NCI-H1930 (cell line): ENCODE measurements at places on chromosomes 12 and 14.

- DNase-seq, result peak; percentile 53
Measured at GRCh38 chr14:73491256-73492042, 716 bp downstream of the RIOX1 start.

- no peak for DNase-seq
Measured at GRCh38 chr12:104648756-104649155, 192.0 kb downstream of the CHST11 start.

DNA sequence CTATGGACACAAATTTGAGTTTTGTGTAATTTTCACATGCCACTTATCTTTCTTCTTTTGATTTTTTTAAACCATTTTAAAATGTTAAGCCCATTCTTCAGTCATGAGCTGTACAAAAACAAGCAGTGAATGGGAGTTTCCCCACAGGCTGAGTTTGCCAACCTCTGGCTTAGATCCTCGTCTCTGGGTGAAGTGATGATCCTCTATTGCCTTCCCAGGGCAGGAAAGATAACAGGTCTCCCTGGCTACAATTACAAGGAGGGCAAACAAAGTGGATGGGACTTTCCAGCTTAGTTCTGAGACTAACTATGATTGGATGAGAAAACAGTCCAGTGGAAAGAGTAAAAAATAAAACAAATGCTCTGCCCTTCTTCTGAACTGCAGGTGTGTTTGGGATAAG lies 203.7 kb downstream of the SPTSSA start:
- no peak for DNase-seq

DNA sequence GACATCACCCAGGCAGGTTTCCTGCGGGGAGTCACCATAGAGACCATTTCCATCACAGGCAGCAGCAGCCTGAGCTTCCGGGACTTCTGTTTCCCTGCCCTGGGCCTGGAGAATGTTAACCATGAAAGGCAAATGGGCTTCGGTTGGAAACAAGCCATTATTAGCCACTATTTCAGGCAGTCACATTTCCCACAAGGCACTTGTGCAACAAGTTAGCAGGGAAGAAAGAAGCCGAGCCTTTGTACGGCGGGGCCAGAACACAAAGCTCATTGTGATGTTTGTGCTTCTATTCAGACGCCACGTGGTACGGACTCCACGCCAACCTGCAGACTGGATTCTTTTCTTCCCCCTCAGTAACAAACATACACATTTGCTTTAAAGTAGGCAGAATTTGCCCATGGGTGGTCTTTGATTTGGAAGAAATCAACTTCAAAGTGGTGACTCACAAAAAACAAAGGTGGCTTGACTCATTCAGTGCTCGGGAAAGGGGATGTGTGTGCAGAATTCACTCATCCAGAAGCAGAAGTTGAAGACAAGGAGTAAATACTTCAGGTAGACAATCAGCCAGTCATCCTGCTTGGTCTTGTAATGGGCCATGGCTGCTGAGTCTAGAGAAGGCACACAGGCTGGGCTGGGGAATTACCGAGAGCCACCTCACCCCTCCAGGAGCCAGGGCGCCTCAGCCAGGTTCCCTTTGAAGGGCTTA lies 154.2 kb upstream of the PRMT8 start:
- no peak for DNase-seq

DNA sequence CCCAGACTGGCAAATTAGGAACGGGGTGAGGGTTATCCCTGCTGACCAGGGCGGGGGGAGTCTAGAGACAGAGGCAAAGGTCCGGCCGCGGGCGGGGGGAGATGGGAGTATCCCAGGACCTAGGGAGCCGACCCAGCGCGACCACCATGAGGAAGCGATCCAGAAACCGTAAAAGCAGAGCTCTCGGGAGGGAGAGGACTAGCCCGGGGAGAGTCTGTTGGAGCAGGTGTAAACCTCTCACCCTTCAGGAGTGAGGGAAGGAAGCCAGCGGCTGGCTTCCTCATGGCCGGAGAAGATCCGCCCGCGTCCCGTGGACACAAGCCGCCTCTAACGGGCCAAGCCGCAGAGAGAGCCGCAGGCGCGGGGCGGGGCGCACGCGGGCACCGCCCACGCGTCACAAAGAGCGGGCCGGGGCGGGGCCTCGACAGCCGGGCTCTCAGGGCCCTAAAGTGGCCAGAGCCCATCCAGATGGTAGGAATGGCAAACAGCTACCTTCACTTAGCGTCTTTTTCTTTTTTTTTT lies at the start of gene ACRBP:
Gene ACRBP, minus strand, starts transcription at position 350 of the 522 bp plus-strand sequence. Its CDS starts 66 bp downstream, at position 284.
- DNase-seq, result no peak

GRCh38 chr14:31326111-31326510 lies 94.2 kb downstream of the HEATR5A start:
- no peak for DNase-seq

DNA sequence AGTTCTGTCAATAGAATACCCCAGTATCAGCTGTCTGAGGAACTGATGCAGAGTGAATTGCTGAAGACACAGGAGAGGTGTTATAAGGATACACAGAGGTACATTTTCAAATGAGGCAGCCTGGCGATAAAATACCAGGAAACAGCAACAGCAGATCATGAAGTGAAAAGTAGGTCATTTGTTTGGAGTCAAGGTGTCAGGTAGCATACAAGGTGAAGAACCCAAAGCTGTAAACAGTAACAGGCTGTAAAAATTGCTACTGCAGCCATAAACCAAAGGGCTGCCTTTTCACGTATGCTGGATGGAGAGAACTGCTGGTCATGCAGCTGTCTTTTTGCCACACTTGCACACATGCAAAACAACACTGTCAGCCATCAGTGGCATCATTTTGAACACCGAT lies 9.3 kb upstream of the TWF1 start:
- no peak for DNase-seq

GRCh38 chr12:6376079-6376869 lies 911 bp upstream of the SCNN1A start:
- no peak for DNase-seq

GRCh38 chr12:102120886-102121285 lies 903 bp downstream of the PARPBP start:
- no peak for DNase-seq

- DNase-seq, result no peak
Measured at GRCh38 chr14:39768589-39768988, 336.4 kb upstream of the FBXO33 start.

DNA sequence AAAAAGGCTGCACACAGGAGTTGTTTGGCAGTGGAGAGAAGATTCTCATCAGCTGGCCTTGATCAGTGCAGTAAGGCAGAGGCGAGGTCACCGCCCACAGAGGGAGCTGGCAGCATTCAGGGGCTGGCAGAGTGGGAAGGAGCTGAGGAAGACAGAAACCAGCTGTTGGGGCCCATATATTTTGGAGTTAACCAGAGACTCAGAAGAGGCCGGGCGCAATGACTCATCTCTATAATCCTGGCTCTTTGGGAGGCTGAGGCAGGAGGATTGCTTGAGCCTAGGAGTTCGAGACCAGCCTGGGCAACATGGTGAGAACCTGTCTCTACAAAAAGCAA lies 17.7 kb downstream of the SMCO2 start:
- DNase-seq, result no peak

DNA sequence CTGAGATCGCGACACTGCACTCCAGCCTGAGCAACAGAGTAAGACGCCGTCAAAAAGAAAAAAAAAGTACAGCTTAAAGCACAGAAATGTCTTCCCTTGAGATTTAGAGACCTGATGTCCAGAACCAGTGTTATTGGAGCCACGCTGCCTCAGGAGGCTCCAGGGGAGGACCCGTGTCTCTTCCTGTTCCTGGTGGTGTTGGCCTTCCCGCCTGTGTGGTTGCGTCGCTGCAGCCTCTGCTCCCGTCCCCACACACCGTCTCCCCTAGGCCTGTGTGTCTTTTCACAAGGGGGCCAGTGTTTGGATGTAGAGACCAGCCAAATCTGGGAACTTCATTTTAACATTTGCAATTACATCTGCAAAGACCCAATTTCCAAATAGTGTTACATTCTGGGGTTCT lies 8.6 kb upstream of the FBRSL1 start:
- no peak for DNase-seq

DNA sequence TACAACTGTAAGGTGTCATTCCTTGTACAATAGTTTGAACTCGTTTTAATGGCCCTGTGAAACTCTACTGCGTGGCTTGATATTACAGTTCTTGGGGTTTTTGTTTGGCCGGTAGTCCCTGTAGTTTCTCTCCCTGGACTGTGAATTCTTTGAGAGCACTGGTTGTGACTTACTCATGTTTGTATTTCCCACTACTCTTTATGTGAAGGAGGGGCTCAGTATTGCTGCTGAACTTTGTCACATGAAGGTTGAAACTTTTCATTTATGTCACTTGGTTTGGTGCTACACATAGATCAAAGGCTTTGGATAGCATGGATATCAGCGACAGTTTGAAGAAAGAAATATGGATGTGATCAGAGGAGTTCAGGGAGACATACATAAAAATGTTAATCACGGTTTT lies 1.5 kb upstream of the POU6F1 start:
- no peak for DNase-seq

GRCh38 chr12:60689137-60689536 lies 1093.3 kb downstream of the SLC16A7 start:
- no peak for DNase-seq

GRCh38 chr12:92737855-92738850 lies 35.4 kb downstream of the PLEKHG7 start:
- DNase-seq, result no peak

DNA sequence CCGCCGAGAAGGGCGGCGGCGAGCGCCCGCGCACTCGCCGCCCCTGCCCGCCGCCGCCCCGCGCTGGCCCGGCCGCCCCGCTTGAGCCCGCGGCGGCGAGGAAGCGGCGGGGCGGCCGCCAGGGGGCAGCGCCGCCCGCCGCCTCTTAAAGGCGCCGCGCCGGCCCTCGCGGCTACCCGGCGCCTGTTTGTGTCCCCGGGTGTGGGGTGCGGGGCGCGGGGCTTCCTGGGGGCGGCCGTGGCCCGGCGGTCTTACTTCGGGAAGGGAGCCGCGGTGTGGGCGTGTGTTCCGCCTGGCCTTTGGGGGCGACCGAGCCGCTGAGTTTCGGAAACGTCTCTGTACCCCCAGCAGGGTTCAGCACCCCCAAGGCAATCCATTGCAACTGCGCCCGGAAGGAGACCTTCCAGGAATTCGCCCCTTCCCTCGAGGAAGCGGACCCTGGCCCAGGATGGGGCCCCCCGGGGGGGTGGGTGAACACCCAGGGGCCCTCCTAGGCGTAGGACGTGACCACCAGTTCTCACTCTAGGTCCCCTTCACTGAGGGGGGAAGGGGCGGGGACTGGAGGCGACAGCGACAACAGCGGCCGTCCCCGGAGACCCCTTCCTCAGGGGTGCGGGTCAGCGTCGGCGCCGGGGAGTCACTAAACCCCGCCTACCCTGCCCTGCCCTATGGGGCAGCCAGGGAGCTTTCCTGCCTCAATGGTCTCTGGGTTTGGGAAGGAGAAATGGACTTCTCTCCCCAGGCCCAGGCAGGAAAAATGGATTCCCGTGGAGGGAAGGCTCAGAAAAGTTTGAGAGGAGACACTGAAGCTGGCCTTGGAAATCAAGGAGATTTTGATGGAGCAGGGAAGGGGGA lies at the start of gene ITPK1:
Gene ITPK1, minus strand, starts transcription at position 105 of the 855 bp plus-strand sequence. CDS start 762 bp downstream, outside the sequence.
- peak; percentile 40 for DNase-seq

- no peak for DNase-seq
Measured at GRCh38 chr12:14272956-14273912, 92.2 kb upstream of the ATF7IP start.

DNA sequence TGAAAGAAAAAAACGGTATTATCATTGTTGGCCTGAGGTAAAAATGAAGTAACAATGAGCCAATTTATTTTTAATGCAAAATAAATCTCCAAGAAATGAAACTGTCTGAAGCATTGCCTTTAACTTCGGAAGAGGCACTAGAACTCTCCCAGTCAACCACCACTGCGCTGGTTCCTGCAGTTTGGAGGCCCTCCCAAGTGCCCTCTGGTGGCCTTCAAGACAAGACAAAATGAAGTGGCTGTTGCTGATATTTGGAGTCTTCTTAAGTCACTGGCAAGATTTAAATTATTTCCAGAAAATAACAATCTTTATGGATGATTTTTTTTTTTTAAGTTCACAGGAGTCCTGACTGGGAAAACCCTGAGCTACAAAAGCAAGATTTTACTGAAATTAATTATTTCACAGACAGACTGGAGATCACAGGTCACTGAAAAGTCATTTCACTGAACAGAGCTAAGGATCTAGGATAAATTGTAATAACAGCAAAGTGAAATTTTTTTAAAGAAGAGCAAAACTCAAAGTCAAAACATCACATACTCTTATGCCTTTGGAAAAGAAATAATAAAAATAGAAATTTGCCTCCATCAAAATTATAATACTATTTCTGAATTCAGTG lies 58.2 kb downstream of the DICER1 start:
- DNase-seq, result no peak

DNA sequence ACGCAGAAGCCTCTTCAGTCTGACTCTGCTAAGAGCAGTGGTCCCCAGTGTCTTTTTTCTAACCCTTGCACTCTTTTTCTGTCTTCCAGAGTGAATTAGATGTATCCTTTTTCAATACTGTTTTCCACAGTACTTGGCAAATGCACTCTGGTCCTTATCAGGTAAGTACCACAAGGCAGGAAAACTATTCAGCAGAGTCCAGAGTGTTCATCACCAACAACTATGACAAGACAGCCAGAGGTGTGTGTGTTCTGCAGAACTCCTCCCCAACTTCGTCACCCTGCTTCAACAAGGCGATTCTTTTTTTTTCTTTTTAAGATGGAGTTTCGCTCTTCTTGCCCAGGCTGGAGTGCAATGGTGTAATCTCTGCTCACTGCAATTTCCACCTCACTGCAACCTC lies 54.3 kb upstream of the STRN3 start:
- DNase-seq, result no peak

DNA sequence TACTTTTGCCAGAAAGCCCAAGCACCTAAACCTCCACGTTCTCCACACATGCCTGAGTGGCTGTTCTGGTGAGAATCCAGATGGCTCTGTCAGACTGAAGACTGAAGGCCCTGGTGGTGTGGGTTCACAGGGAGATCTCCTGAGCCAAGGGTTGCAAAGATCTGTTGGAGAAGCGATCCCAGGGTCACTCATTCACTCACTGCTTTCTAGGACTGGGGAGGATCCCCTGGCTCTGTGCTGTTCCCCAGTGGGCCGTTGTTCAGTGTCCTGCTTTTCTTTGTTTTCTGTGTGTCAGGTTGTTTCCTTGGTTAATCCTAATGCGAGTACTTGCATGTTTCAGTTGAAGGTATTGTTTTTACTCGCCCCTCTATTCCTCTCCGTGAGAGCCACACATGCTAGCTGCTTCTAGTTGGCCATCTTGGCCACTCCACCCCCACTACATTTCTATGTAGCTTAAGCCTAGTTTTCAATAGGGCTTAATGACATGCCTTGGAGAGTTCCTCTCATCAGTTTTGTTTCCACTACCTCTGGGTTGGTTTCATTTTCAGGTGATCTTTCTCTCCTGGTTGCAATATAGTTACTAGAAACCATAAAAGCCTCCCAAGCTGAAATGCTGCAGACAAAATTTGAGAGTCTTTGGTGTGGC lies 144.5 kb upstream of the SLC38A2 start:
- no peak for DNase-seq

- DNase-seq, result no peak
Measured at GRCh38 chr12:71425568-71426299, 13.9 kb upstream of the LGR5 start.
